ENCODE measurements at places on chromosomes 3 and 15.
A peak's percentile ranks its signal among the peaks of the same experiment; 100 is the strongest.

GRCh38 chr15:30062881-30063280 lies 19.9 kb upstream of the GOLGA8J start:
- DNase-seq = no peak

DNA sequence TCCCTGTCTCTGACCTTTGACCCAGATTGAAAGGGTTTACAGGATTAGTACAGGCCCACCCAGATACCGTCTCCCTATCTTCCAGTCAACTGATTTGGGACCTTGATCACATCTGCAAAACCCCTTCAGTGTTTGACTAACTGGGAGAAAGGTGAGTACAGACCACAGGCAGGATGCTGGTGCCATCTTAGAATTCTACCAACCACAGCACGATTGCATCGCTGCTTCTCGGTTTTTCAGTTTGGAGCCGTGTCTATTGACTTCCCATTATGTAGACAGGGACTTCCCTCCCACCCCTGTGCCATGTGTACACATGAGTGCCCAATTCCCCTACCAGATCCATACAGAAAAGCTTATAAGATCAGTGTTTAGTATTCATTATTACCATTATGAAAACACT lies 6.6 kb upstream of the KLF13 start:
- DNase-seq = no peak

- DNase-seq = no peak
Measured at GRCh38 chr3:167162083-167162482, 218.0 kb downstream of the ZBBX start.

DNA sequence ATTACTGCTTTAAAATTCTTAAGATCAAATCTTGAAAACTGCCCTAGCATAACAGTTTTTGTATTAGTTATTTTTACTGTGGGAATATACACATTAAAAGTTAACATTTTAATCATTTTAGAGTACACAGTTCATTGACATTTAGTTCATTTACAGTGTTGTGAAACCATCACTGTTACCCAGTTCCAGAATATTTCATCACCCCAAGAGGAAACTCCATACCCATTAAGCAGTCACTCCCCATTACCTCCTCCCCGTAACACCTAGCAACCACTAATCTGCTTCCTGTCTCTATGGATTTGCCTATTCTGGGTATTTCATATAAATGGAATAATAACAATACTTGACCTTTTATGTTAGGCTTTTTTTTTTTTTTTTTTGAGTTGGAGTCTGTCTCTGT lies 164.1 kb upstream of the LRRFIP2 start:
- peak; percentile 3 for DNase-seq

DNA sequence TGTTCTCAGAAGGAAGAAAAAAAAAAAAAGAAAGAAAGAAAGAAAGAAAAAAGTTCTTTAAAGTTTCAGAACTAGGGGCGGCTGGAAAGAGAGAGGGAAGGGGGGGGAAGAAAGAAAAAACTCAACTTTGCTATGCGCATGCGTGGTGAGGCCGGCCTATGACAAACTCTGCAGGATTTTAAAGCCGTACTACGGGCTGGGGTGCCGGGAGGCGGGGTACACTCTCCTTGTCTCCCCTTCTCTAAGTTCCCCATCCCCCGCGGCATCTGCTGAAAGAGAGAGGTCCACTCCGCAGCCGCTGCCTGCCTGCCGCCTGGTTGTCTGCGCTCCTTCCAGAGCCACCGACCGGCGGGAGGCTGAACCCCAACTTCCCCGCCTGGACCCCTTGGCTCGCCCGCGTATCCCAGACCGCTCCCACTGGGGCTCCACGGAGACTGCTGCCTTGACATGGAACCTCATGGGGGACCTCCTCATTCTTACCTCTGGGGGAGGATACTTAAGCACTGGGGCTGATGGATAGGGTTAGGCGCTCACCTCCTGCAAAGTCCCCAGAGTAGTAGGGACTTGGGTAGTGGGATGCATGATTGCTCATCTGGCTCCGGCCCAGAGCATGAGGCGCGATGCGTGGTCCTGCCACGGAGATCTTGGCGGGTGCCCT lies 1.4 kb upstream of the WNT5A start:
- DNase-seq = peak; percentile 73

- DNase-seq = no peak
Measured at GRCh38 chr15:89566181-89566580, 9.1 kb upstream of the TICRR start.

DNA sequence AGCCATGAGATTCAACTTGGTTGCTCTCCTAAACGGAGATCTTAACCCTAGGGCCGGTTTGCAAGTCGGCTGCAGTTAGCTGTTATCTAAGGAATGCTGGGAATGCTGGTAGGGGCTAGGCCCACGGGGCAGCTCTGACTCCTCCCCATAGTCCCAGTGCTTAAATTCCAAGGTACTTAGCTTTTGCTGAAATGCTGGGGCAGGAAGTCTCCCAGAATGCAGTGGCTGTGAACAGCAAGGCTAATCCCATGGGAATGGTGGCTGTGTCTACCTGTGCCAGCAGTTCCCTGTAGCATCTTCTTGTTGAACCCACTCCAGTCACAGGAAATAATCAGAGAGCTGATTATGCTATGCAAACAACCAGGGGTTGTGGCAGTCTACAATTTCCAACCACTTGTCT lies 102.5 kb upstream of the TJP1 start:
- DNase-seq = peak; percentile 55

- DNase-seq = no peak
Measured at GRCh38 chr3:123093696-123094095, 26.9 kb downstream of the PDIA5 start.

DNA sequence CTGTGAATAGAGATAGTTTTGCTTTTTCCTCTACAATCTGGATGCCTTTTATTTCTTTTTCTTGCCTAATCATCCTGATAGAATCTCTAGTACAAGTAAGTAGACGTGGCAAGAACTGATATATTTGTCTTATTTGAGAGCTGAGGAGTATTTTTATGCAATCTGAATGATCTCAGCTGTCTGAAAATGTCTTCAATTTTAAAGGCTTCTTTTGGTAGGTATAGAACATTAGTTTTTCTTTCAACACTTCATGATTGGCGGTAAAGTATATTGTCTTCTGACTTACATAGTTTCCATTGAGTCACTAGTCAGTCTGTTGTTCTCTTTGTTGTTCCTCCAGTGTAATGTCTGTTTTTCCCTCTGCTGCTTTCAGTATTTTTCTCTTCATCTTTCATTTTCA lies 31.3 kb downstream of the MGA start:
- DNase-seq = no peak

DNA sequence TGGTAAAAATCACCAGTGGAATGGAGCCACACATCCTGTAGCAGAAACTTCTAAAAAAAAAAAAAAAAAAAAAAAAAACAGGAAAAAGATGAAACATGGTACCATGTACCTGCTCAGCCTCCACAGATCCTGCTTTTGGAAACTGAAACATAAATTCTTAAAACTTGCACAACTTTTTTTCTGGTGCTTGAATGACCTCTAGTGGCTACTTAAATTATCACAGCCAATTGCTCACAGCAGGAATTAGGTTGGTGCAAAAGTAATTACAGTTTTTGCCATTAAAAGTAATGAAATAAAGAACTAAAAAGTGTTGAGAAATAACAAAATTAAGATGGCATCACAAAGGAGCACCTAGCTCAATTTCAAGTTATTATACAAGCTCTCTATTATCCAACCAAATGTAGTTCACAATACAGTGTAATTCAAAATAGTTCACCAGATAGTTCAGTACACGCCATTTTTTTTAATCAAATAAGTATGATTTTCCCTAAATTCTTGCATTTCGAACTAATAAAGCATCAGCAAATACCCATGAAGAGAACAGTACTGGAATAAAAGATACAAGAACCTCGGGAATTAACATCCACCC lies 80.6 kb downstream of the ULK4 start:
- DNase-seq = peak; percentile 57

GRCh38 chr3:17103579-17103978 lies 218.8 kb downstream of the PLCL2 start:
- DNase-seq = no peak

DNA sequence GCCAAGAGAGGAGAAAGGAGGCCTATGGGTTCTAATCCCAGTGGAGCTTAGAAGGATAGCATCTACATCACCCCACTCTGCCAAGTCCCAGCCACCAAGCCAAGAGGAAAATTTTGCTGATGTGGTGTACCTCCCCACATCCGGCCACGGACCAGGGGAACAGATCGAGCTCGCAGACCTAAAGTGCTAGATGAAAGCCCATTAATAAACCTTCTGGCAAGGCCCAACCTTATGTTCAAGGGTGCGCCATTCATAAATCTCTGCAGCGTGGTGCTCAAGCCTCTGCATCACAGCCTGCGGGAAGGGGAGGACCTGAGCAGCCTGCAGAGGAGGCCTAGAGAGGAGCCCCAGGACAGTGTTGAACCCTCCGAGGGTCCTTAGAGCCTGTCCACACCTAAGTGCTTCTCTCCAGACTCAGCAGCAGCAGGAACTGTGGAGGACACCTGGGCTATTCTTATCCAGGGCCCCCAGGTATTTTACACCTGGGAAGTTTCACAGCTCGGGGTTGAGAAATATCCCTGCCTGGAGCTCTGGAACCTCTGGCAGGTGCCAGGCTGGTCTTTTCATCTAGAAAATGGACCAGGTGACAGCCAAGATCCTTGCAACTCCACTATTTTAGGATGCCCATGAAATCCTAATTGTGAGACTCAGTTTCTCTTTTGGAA lies 68.0 kb downstream of the MRPL46 start:
- DNase-seq = no peak

DNA sequence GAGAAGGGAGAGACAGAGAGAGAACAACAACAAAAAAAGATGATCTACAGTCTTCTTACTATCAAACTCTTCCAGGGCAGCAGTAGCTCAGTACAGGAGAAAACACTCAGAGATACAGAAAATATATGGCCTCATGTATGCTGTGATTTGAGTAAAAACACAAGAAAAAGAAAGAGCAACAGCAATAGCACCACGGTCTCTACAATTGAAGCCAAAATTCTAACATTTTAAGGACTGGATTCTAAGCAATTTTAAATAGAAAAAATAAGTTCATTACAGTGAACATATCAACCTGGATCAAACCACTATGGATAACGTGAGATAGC lies 43.5 kb upstream of the ALCAM start:
- DNase-seq = no peak

GRCh38 chr3:151835751-151836525 lies 22.0 kb downstream of the AADAC start:
- DNase-seq = no peak

- no peak for DNase-seq
Measured at GRCh38 chr3:189502676-189503257, 128.4 kb upstream of the TP63 start.

- no peak for DNase-seq
Measured at GRCh38 chr3:11019116-11019819, 26.7 kb downstream of the SLC6A1 start.

DNA sequence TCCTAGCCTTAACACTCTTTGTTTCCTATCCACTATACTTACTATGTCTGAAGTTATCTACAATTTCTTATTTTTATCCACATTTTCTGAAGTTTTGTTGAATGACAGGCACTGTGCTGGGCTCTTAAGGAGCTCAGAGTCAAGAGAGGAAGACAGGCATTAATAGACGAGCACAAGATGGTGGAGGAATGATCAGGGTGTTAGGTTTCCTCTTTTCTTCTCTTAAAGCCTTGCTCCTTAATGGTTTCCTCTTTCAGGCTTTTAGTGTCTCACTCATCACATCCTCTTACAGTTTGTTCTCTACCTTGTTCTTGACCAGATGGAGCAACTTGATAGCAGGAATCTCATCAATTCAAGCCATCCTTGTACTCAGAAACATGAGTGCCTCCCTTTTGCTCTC lies 52.9 kb upstream of the BCL6 start:
- DNase-seq = no peak

DNA sequence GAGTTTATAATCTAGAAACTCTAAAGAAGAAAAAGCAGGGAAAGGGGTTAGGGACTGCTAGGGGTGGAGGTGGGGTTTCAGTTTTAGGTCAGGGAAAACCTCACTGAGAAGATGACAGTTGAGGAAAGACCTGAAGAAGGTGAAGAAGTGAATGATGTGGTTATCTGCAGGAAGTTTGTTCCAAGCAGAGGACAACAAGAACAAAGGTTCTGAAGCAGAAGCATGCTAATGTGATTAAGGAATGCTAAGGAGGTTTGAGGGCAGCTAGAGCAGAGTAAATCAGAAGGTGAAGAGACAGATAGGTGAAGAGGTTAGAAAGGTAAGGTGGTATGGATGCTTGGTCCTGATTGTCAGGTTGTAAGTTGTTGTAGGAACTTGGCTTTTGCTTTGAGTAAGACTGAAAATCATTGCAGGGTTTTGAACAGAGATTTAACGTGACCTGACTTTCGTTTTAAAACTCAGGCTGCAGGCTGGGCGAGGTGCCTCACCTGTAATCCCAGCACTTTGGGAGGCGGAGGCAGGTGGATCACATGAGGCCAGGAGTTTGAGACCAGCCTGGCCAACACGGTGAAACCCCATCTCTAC lies 8.6 kb downstream of the OXSR1 start:
- DNase-seq = no peak

GRCh38 chr3:67901681-67902080 lies 247.3 kb upstream of the SUCLG2 start:
- DNase-seq = no peak

GRCh38 chr15:28914483-28915023 lies 28.8 kb downstream of the APBA2 start:
- no peak for DNase-seq

GRCh38 chr15:51366920-51367319 lies 25.5 kb downstream of the GLDN start:
- no peak for DNase-seq

DNA sequence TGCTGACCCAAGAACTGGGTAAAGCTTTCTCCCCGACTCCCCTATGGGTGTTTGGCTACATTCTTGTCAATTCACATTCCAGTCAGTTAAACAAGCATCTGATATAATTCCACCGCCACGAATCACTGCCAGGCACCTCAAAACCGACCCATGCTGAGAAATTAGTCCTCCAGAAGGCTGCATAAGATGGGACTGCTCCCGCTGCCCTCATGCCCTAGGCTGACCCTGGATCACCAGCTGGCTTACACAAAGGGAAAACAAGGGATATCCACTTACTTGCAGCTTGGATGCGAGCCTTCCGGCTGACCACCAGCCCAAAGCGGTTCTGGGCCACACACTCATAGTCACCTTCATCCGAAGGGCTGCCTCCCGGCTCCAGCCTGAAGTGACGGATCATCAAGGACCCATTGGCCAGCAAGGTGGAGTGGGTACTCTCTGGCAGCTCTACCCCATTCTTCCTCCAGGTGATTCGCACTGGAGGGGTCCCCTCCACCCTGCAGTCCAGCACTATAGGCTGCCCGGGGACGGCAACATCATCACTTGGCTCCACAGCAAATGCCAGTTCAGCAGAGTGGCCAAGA lies 2.9 kb downstream of the IGDCC3 start:
- no peak for DNase-seq

GRCh38 chr3:10286596-10287295 lies 6.0 kb downstream of the GHRL start:
- DNase-seq = peak; percentile 29

DNA sequence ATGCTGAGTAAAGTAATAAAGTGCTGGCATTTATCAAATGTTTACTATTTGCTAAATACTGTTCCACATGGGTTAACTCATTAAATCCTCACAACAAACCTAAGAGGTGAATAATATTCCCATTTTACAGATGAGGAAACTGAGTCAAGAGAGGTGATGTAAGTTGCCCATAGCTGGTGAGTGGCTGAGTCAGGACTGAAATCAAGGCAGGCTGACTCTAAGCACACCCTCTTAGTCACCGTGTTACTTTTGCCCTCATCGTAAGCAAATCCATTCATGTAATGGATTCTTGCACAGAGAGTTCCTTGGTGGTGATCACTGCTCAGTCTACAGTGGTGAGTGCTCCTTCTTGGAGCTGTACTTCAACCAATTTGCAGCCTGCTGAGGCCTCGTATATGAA lies 28.9 kb upstream of the PTX3 start:
- no peak for DNase-seq

All from small intestine (tissue), 16 donors.